Aorta (tissue), 5 donors: ENCODE measurements at places on chromosomes 12 and 14. TPM values are rescaled to one million over a fixed set of nuclear protein-coding genes. Genes with fewer than 3 reads are reported as not detected.

GLIPR1L2 gene
- total RNA-seq, result 1.9 TPM

GRCh38 chr12:56803750-56804149 lies 40.6 kb downstream of the HSD17B6 start:
- peak; percentile 86 for DNase-seq
- H3K4me3 ChIP-seq, result no peak overlapping the region
- no peaks in the 10 kb centered on the region for H3K27me3 ChIP-seq
- H3K4me1 ChIP-seq, result no peaks in the 10 kb centered on the region

DNA sequence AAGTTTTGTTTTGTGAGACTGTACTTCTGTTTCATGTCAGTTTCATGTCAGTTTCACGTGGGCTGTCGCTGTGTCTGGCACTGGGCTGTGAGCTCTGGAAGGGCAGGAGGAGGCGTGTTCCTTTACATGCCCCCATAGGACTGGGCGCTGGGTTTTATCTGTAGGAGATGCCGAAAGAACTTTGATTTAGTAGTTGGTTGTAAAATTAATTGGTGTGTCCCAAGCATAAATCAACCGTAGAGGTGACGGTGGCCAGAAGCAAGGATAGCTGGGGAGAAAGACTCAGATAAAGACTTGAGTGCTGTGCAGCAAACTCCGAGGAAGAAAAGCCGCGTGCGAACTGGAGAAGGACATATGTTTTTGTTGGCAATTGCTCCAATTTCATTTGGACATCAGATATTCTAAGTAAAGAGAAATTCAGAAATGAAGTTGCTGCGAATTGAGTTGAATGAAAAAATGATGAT lies 182.5 kb downstream of the VRK1 start:
- no peaks in the 10 kb centered on the region for H3K4me1 ChIP-seq
- no peak overlapping the region for H3K4me3 ChIP-seq
- H3K36me3 ChIP-seq, result no peaks in the 10 kb centered on the region
- no peak for DNase-seq
- H3K27ac ChIP-seq, result no peak overlapping the region
- no peaks in the 10 kb centered on the region for H3K27me3 ChIP-seq

GRCh38 chr12:25521625-25522256 lies 31.3 kb downstream of the LMNTD1 start:
- DNase-seq, result no peak
- H3K27ac ChIP-seq, result no peak overlapping the region
- H3K4me3 ChIP-seq, result no peak overlapping the region
- H3K27me3 ChIP-seq, result no peaks in the 10 kb centered on the region
- H3K4me1 ChIP-seq, result no peaks in the 10 kb centered on the region

DNA sequence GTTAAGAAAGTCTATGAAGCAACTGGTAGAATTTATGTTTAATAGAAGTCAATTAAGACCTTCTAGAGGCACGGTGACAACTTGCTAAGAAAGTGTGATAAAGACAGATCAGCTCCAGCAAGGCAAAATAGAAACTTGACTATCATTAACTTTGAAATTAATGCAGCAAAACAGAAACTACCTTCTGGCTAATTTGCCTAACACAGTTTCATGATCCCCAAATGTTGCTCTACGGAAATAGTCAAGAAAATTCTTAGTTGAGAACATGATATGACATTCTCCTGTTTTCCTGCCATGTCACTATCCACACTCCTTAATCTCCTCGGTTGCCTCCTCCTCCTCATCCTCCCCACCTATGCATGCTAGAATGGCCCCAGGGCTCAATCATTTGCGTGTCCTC lies 4.2 kb downstream of the DENND5B start:
- no peak for DNase-seq
- H3K4me3 ChIP-seq, result no peak overlapping the region
- H3K36me3 ChIP-seq, result no peaks in the 10 kb centered on the region
- H3K27ac ChIP-seq, result no peak overlapping the region

- peaks cover 2% of the 10 kb centered on the region for H3K27me3 ChIP-seq
- H3K36me3 ChIP-seq, result no peaks in the 10 kb centered on the region
These were observed 102.5 kb downstream of the SPTSSA start for GRCh38 chr14:34359420-34360117.
